ENCODE measurements at places on chromosomes 12 and 14.

DNA sequence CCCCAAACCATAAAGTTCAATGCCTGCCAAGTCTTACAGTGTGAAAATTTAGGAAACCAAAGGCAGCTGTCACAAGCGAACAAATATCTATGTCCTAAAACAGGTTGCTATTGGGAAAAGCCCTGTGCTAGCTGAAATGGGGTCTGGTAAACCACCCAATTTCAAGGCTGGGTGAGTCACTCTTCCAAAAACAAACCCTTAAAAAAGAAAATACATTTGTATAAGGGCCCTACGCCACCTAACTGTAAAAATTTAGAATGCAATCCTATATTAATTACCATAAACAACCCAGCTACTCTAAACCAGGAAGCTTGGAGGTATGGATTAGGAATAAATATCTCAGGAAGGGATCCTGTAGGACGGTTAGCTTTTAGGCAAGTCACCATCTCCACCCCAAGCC is 32.1 kb downstream of the PRMT8 start:
- DNase-seq = no peak

DNA sequence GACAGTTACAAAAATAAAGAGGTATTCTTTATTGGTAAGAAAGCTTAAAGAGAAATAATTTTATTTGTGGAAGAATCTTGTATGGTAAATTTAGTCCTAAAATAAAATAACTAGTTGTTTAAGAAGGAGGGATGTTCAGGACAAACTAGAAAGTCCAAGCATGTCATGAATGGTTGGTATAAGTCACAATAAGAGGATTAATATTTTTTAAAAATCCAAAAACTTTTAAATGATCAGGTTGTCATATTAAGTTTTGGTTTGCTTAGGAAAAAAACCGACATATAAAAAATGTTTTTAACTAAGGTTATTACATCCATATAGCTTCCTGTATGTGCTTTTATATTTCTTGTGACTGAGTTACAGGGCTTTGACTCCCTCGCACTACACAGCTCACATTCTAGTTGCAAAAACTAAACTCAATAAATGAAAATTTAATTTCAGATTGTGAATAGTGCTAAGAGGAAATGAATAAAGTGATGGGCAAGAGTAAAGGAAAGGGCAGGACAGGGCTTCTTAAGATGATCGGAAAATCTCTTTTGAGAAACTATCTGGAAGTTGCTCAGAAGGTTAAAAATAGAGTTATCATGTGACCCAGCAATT is 80.7 kb upstream of the METAP2 start:
- DNase-seq = no peak

DNA sequence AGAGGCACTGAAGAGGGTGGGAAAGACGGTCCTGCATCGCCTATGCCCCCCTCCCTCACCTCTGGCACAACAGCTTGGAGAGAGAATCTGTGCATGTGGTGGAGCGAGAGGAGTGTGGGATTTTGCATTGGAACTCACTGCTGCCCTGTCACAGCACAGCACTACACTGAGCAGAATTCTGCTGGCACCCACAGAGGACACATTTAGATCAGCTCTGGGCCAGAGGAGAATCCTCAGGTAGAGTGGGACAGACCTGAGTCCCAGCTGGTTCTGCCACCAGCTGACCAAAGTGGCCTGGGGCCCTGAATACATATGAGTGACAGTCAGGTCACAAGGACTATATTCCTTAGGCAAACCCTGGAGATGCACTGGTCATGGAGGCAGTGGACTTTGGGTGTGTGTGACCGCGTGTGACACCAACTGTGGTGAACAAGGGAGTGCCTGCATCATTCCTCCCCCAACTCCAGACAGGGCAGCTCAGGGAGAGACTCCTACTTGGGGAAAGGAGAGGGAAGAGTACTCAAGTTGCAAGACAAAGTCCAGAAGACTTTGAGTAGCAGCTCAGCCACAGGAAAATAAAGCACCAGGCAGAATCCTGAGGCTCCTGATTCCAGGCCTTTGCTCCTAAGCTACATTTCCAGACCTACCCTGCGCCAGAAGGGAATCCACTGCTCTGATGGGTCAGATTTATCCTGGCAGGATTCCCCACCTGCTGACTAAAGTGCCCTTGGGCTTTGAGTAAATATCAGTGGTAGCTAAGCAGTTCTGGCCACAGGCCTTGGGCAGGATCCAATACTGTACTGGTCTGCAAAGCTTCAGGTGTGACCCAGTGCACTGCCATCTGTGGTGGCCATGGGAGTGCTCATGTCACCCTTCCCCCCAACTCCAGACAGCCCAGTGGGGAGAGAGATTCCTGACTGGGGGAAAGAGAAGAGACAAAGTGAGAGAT is 10.6 kb upstream of the ACOT1 start:
- no peak for DNase-seq

GRCh38 chr12:94743174-94743573 is 92.8 kb upstream of the TMCC3 start:
- no peak for DNase-seq

DNA sequence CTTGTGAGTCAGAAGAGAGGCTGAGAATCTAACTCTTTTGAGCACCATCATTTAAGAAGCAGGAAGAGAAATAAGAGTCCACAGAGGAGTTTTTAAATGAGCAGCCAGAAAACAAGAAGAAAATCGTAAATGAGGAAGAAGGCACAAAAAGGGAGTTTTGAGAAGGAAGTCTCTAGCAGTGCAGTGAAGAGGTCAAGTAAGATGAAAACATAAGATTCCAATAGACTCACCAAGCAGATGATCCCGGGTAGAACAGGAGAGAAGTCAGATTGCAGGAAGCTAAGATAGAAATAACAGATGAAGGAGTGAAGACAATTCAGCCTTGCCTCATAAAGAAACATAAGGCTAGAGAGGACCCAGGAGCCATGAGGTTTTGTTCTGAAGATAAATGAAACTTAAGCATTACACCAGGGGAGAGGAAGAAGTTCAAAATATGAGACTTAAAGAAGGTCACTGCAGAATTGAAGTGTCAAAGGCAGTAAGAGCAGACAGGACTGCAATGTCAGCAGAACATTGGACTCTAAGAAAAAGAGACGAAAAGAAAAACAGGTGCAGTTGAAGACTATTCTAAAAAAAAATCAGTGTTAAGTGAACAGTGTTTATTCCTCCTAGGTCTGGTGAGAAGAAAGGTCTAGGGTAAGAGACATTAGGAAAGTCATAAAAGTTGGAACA is 229.0 kb downstream of the SEC23A start:
- DNase-seq = no peak

DNA sequence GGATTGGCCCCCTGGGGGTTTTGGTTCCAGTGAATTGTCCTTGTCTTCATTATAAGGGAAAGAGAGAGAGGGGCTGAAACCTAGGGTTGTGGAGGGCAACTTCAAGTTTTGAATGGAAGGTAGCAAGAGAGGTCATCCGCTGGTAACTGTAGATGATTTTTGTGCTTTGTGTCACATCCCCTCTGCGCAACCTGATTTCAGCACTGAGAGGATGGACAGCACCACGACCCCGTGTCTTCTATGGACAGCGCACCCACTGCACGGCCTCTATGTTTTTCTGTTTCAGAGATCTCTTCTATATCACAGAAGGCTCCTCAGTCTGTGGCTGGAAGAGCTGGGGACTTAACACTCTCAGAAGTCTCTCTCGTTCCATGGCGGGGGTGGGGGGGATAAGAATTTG is 127.0 kb upstream of the RPH3A start:
- DNase-seq = no peak

- no peak for DNase-seq
These were observed 83.1 kb downstream of the ARL6IP4 start for GRCh38 chr12:123063535-123063934.

DNA sequence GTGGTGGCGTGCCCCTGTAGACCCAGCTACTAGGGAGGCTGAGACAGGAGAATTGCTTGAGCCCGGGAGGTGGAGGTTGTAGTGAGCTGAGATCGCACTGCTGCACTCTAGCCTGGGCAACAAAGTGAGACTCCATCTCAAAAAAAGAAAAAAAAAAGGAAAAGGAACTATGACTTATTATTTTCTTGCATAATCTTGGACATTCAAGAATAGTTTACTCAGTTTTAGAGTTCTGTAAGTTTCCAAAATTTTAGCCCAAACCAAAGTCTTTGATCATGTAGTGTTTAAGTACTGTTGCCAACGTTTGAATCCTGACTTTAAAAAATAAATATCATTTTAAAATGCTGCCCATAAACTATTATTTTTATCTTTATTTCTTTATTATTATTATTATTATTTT is 6.2 kb downstream of the PSMA6 start:
- no peak for DNase-seq

DNA sequence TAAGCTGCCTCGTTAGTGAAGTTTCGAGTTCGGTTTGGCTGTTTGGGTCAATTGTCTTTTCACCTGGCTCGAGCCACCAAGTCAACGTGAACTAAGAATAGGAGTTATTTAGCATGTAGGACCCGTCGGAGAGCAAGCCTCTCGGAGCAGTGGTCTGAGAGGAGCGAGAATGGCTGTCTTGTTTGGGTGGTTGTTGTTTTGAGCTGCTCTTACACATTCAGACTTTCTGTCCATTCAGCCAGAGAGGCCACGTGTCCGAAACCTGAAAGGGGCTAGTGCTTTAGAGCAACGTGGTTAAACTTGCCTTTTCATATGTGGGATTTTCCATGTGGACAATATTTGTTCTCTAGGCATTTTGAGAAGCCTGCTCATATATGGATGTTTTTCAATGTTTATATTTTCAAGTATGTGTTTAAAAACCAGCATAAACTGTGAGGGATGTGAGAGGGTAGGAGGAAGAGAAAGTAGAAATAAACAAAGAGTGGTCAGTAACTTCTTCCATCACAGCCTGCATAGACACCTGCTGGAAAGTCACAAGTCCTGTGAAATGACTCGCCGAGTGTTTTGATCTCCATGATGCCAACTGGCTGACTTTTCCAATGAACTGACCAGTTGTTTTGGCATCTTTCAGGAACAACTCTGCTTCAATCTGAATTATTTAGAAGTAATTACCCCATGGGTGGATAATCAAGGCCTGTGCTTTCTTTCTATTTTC is 221.0 kb downstream of the ASCL1 start:
- no peak for DNase-seq

GRCh38 chr12:117002051-117002817 is 91.5 kb downstream of the FBXW8 start:
- DNase-seq = no peak

GRCh38 chr12:32197421-32197820 is 90.8 kb downstream of the BICD1 start:
- DNase-seq = no peak

- DNase-seq = no peak
These were observed 40.0 kb upstream of the NID2 start for GRCh38 chr14:52108823-52109222.

DNA sequence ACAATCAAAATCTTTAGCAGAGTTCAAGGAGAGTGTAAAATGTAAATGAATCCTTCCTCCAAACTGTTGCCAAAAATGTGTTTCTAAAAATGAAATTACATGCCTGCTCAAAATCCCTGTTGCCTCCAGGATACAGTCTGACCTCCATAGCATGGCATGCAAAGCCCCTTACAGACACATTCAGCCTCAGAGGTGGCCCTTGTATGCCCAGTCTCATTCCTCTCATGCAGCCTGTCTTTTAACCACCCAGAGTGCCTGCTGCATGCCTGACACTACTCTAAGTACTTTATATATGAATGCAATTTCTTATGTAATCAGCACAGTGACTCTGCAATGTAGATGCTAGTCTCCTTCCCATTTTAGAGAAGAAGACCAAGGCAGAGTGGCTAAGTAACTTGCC is 24.4 kb upstream of the PTPRQ start:
- DNase-seq = no peak

DNA sequence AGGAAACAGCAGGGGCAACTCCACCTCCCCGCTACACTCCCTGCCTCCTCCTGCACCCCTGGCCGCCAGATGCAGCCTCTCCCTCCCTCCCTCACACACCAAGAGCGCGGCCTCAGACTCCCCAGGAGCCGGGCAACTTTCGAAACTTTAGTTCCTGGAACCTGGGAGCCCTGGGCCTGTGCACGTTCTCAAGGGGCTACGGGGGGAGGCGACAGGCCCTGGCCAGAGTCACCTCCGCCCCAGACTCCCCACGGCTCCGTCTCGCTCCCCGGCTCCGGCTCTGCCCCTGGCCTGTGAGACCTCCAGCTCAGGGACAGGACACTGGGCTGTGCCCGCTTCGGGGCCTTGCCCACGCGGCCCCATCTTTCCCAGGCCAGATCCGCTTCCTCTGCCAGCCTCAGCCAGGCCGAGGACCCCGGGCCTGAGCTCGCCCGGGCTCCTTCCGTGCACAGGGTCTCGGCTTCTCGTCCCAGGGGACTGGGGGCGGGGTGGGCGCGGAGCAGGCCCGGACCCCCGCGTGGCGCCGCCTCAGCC is 5.5 kb downstream of the AMN start:
- DNase-seq = no peak

All from COR-L47 (cell line).